ENCODE measurements at places on chromosomes 1 and 21.

DNA sequence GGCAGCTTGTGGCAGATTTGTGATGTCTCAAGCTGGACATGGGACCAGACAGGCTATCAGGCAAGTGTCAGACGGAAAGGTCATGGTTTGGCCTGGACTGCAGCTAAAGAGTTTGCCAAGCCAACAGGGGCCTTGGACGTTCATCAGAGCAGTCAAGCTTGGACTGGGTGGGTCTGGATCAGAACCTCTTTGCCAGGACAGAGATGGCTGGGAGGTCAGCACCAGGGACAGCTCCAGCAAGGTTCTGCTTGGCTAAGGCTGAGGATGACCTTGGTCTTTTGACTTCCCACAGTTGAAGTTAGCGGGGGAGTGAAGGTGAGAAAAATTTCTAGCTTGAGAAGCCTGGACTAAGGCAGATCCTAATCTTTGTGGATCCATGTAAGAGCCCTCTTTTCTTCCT, 68.1 kb downstream of the GRIK3 start:
- no peak for DNase-seq

DNA sequence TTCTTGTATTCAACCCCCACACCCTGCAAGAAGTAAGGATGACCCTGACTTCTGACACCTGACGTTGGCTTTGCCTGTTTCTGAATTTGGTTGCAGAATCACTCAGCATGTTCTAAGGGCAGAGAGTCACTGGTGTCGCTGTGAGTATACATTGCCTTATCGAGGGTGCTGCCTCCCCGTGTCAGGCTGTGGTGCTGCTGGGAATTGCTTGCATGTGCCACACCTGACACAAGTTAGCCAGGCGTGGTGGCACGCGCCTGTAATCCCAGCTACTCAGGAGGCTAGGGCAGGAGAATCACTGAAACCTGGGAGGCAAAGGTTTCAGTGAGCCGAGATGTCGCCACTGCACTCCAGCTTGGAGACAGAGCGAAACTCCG, 45.9 kb downstream of the WDR4 start:
- no peak for DNase-seq

GRCh38 chr1:171267391-171267790, 19.1 kb downstream of the FMO1 start:
- DNase-seq: no peak

DNA sequence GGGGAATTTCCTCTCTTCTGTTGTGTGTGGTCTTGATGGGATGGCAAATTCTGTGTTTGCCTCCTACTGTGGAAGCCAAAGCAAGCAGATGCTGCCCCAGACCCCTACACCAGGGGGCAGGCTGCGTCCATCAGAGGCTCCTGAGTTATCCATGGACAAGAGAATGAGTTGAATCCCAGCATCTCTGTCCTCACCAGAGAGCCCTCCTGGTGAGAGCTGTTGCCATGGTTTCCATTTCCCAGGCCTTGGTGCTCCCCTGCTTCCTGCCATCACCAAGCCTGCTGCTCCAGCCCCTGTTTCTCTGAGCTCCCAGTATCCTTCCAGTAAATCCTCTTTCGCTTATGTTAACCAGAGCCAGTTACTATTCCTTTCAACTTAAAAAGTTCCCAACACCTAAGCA, 20.4 kb upstream of the GNG12 start:
- DNase-seq: no peak

- peak; percentile 45 for DNase-seq
These were observed 62.1 kb downstream of the PRKCZ start for GRCh38 chr1:2112280-2112701.

- no peak for DNase-seq
These were observed 45.5 kb downstream of the ATP5PF start for GRCh38 chr21:25689226-25689625.

DNA sequence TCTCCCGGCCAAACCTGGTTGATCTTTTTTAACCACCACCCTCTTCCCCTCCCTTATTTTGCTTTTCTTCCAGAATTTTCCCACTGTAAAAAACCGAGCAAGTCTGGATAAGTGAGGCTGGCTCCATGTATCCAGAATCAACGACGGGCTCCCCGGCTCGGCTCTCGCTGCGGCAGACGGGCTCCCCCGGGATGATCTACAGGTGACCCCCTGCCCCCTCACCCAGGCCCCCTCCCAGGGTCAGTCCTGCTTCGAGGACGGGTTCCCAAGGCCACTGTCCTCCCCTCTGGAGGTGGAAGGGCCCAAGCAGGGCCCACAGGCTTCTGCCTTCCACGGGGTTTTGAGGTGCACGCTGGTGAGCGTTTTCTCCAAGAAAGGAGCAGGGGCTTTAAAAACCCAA, 5.2 kb upstream of the KCNAB2 start:
- no peak for DNase-seq

GRCh38 chr1:68590473-68590872, 93.6 kb upstream of the DEPDC1 start:
- DNase-seq: no peak

GRCh38 chr1:223771469-223771813, 59.1 kb downstream of the CAPN2 start:
- no peak for DNase-seq

GRCh38 chr1:193058529-193059281, 455 bp downstream of the UCHL5 start:
- DNase-seq: peak; percentile 71

DNA sequence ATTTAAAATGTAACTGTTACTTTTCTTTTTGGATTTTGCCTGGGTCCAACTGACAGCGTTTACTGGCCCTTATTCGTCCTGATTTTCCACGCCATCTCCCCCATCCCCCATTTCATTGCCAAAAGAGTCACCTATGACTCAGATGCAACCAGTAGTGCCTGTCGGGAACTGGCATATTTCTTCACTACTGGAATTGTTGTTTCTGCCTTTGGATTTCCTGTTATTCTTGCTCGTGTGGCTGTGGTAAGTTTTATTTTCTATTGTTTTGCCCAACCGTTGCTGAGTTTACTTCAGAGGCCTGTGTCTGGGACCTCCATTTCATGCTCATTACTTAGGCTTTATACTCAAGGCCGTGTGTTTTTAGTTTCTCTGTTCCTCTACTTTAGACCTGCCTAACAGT, 9.3 kb downstream of the LEPR start:
- peak; percentile 67 for DNase-seq

DNA sequence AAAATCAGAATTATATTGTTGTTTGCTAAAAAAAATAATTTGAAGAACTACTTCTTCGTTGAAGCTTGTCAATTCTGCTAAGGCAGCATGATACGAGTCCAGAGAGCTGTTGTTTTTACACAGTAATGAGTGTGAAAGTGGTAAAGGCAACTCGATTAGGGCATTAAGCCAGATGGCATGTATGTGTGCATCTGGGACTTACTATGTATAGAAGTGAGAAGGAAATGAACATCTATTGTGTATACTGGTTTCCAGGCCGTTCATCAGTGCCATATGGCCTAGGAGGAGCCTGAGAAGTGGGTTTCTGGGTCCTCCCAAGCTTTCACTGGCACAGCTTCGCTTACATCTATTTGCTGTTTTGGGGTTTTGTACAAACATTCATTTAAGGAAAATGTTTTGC, 5.7 kb downstream of the CTPS1 start:
- no peak for DNase-seq

GRCh38 chr1:19009882-19010321, 53.4 kb upstream of the IFFO2 start:
- DNase-seq: no peak

GRCh38 chr1:8137481-8138244, 111.6 kb upstream of the ERRFI1 start:
- no peak for DNase-seq

- no peak for DNase-seq
These were observed 107.5 kb upstream of the TNFSF4 start for GRCh38 chr1:173314656-173315055.

- no peak for DNase-seq
These were observed 65.8 kb upstream of the BCL10 start for GRCh38 chr1:85342207-85342606.

- DNase-seq: no peak
These were observed 119.6 kb downstream of the NRIP1 start for GRCh38 chr21:14945176-14945575.

GRCh38 chr1:193462629-193463320, 276.4 kb upstream of the B3GALT2 start:
- peak; percentile 1 for DNase-seq

DNA sequence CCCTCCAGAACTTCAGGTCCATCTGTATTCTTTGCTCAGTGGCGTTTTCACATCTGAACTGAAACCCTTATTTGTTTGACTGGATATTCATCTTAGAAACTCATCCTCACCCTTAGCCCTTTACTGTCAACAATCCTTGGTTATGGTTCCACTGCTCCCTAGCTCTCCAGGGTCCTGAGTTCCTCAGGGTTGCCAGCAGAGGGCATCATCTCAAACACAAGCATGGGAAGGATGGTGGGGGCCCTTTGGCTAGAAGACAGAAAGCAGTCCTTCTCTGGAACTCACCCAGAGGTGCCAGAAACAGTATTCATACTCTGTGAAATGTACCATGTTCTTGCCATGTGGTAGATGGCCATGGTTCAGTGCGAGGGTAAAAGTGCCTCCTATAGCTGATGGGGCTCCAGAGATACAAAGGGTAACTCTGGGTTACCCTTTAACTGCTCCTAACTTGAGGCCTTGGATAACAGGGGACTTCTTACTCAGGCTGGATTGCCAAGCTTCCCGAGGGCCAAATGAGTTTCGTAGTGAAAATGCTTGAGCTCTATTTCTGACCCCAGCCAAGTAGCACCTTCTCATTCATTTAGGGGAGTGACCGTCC, 11.3 kb downstream of the NCSTN start:
- DNase-seq: peak; percentile 19

DNA sequence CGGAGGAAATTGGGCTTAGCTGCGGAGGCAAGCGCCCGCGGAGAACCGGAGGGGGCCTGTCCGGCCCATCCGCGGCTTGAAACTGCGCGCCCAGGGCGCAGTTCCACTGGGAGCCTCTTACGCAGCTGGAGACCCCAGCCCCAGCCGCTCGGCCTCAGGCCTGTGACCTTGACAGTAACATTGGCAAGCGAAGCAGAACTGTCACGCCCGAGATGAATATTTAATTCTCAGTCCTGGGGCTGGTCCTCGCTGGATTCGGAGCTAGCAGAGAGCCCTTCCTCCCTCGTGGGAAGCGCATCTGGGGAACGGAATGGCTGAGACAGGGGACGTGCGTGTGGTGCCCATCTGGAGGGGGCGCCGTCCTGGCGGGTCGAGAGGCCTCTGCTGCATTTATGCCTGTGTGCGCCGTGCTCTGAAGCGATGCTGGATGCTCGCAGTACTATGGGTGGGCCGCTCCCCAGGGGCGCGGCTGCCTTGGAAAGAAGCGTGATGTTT, 928 bp downstream of the SLC6A17 start:
- DNase-seq: no peak

GRCh38 chr1:73979684-73980083, 218.3 kb downstream of the LRRIQ3 start:
- no peak for DNase-seq

- DNase-seq: no peak
These were observed 328.1 kb upstream of the SNX7 start for GRCh38 chr1:98333406-98333805.

- DNase-seq: no peak
These were observed 315.2 kb upstream of the BRINP3 start for GRCh38 chr1:190792873-190793272.

DNA sequence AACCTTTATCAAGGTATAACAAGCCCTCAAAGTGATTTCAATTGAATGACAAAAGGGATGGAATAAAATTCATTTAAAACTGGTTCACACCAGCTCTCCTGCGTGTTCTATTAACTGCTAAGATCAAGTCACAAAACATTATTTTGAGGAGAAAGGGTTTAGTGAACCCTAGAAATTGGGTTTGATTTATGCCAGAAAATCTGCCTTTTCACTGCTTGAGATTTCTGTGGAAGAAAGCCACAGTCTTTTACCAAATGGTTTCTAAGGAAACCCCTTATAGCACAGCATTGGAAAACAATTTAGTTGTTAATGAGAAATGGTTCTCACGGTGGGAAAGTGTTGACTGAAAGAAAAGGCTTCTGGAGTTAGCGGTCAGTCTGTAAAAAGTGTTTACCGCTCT, 43.6 kb upstream of the DPH5 start:
- no peak for DNase-seq

- no peak for DNase-seq
These were observed 107.5 kb upstream of the RUNX1 start for GRCh38 chr21:35156293-35157278.

- peak; percentile 60 for DNase-seq
These were observed 218.3 kb upstream of the SGIP1 start for GRCh38 chr1:66315671-66316070.

- DNase-seq: no peak
These were observed 81.1 kb downstream of the TNFSF18 start for GRCh38 chr1:172969611-172970010.

- DNase-seq: peak; percentile 33
These were observed 72.9 kb downstream of the AGPAT3 start for GRCh38 chr21:43937891-43938309.

DNA sequence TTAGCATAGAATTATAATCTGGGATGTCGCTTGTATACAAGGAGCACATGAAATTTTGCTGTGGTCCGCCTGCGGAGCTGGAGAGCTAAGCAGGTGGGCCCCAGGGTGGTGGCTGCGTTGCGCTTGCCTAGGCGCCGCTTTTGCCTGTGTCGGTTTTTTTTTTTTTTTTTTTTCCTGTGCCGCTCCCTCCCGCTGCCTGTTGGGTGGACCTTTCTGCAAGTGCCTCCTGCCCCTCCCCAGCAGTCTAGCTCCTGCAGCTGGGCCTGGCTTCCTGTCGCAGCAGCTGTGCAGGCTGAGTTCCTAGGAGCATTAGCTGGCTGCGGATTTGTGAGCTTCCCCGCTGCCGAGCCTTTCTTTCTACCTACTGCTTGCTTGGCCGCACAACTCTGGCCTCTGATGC, 20.6 kb downstream of the PYHIN1 start:
- no peak for DNase-seq

DNA sequence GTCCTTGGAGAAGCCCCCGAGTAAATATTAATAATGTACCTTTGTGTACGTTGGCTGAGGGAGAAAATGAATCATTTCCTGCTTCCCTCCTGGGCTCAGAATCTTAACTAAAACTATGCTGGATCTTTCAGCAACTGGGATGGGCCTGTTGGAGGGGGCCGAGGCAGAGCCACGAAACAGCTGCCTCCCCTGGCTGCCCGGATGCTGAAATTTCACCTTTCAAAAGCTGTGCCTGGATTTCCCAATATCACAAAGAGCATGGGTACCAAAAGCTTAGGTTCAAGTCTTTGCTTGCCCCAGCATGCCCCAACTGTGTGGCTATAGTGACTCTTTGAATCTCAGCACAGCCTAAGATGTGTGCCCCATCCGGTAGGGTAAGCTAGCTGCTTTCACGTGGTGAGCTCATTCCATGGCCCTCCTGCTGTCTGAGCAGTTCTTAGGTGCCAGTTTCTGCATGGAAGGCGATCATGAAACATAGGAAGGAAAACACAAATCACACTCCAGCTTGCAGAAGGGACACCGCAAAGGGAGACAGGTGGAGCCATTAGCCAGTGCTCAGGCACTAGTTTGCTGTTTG, 473.5 kb downstream of the PTPRU start:
- no peak for DNase-seq

- no peak for DNase-seq
These were observed 77.1 kb downstream of the PBX1 start for GRCh38 chr1:164635803-164636731.
